ENCODE measurements at places on chromosomes 7 and 10.

GRCh38 chr10:127578259-127578960 lies 29.3 kb downstream of the NPS start:
- DNase-seq, result no peak

DNA sequence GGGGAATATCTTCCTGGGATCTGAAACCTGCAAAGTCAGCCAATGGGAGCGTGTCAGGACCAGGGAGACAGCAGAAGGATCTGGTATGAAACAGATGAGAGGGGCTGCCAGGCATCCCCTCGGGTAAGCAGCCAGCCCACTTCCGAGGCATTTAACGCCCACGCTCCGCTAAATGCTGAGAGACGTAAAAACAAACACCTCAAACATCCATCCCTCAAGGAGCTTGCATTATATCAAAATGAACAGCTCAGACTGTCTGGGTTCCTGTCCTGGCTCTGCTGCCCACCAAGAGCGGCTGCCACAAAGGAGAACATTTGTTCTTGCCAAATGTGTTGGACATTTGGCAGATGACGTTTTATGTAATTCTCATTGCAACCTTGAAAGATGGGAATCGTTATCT lies 7.0 kb upstream of the SERPINE1 start:
- DNase-seq, result no peak

- DNase-seq, result no peak
Observed at GRCh38 chr7:101691822-101692384, 62.8 kb upstream of the MYL10 start.

- DNase-seq, result no peak
Observed at GRCh38 chr7:132343199-132343598, 233.1 kb downstream of the PLXNA4 start.

DNA sequence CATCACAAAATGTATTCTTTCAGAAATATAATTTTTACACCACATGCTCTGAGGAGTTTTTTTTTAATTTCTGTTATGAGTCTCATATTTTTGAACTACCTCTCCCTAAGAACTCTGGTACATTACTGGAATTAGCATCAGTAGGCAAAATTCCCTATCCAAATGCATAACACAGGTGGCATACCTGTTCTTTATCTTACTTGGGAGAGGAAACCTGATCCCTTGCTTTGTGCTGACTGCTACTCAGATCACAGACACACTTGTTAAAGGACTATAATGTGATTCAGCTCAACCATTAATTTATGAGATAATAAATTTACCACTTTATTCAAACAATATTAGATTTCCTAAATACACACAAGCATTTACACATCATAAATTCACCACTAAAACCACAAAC lies 617.2 kb downstream of the GRM8 start:
- DNase-seq, result no peak

DNA sequence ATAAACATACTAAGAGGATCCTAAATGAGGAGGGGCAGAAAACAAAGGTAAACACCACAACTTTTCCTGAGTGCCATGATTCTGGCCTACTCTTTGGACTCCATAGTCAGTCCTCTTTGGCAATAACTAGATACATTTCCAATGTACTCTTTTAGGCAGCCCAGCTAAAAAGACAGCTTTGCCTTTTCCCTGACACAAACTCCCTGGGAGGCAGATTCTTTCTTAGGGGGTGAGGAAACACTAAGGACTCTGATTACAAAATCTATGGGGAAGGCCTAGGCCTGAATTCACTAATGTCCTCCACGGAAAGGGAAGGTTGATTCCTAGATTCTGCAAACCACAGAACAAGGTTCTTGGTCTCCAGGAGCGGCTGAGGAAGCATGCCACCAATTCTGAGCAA lies 25.8 kb downstream of the FBXW4 start:
- no peak for DNase-seq

DNA sequence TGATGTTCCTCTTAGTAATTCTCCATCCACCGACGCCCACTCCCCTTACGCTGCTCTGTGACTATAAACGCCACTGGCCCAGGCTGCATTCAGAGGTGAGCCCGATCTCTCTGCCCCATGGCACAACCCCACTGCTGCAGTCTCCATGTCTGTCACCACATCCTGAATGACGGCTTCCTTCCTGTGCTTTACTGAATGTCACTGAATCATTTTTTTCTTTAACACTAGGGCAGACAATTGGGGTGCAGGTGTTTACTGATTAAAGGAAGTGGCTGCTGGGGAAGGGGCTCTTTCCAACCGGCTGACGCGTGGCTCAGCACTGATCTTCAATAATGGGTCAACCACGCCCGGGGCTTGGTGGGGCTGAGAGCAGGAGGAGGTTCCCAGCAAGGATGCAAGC lies 208.3 kb downstream of the USP6NL start:
- no peak for DNase-seq

- DNase-seq, result peak; percentile 78
Observed at GRCh38 chr10:70233109-70233938, at the start of gene PPA1. TSS of gene PPA1 (minus strand) at chr10:70233429. CDS start at chr10:70233327, 102 bp downstream.

DNA sequence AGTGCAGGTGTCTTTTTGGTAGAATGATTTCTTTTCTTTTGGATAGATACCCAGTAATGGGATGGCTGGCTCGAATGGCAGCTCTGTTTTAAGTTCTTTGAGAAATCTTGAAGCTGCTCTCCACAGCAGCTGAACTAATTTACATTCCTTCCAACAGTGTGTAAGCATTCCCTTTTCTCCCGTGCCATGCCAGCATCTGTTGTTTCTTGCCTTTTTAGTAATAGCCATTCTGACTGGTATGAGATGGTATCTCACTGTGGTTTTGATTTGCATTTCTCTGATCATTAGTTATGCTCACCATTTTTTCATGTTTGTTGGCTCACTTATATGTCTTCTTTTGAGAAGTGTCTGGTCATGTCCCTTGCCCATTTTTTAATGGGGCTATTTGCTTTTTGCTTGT lies 486.3 kb downstream of the GALNT17 start:
- no peak for DNase-seq

DNA sequence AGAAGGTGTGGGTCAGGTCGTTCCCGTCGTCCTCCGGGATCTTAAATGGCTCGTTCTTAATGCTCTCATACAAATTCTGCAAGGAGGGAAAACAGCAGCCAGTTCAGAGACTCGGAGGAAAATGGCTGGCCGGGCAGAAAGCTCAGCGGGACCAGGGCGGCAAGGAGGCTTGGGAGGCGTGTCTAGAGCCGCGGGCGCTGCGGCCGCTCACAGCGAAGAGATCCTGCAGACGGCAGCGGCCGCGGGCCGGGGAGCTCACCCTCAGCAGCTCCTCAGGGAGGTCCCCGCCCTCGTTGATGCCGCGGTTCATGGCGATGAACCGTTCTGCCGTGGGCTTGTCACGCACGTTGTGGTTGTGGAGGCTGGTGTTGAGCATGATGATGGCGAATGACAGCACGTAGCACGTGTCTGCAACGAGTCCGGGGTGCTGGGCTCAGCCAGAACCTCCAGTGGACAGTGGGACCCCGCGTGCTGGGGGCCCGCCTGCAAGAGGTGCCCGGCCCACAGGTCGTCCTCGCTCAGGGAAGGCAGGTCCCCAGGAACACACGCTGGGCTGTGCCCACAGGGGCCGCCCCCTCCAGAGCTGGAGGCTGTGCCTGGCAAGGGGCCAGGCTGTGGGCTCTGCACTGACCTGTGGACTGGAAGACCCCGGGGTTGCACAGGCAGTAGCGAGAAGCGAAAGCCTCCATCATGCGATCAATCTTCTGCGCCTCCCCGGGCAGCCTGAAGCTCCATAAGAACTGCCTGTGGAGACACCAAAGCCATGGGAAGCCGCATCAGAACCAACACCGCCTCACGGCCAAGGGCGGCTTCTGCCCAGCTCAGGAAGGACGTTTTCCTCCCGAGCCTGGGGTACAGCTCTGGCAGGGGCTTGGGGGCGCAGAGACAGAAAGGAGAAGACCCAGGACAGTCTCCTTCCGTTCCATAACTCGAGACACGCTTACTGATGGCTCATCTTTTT lies 101.6 kb downstream of the CYTH3 start:
- DNase-seq, result no peak

GRCh38 chr7:152743600-152743999 lies 16.0 kb upstream of the ACTR3B start:
- DNase-seq, result no peak

GRCh38 chr7:42852531-42852930 lies 59.3 kb downstream of the C7orf25 start:
- DNase-seq, result no peak

- no peak for DNase-seq
Observed at GRCh38 chr7:39582536-39582935, 16.3 kb downstream of the YAE1 start.

DNA sequence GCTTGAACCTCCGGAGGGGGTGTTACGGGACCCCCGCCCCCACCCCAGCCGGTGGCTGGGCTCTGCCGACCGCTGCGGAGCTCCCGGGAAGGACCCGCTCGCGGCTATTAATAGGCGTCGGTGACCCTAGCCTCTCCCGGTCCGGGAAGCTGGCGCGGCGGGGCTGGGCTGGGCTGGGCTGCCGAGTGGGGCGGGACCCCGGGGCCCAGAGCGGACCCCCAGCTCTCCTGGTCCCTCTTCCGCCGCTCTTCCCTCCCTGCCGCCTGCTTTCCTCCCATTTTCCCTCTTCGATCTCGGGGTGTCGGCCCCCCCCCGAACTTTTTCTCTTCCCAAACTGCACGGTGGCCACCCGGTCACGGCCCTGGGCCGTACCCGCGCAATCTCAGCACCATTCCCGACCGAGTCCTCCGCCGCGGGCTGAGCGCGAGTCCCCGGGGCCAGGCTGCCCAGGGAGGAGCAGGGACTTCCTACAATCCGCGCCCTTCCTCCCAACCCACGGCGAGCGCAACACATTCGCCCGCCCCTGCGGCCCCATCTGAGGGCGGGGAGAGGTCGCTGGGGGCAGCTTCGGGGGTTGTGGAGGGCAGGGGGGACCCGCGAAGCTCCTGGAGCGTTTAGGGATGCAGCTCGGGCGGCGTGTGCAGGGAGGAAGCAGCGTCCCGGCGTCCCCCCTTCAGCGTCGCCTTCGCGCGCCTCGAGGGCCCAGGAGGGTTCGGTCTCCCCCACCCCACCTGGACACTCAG lies 3.1 kb upstream of the ELFN1 start:
- no peak for DNase-seq

DNA sequence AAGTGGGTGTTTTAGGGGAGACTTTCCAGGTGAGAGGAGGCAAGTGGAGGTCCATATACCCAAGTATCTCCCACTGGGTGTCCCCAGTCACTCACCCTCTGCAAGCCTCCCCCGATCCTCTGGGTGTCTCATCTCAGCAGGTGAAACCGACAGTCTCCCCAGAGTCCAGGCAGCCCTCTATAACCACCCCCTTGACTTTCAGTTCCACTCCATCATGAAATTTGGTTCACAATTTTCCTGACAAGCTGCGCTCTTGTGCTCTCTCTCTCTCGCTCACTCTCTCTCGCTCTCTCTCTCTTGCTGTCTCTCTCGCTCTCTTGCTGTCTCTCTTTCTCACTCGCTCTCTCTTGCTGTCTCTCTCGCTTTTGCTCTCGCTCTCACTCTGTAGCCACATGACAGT lies 8.1 kb upstream of the RABGEF1 start:
- no peak for DNase-seq

- no peak for DNase-seq
Observed at GRCh38 chr10:84114088-84114667, 25.1 kb upstream of the GHITM start.

GRCh38 chr7:85215098-85215497 lies 28.2 kb upstream of the SEMA3D start:
- DNase-seq, result no peak

DNA sequence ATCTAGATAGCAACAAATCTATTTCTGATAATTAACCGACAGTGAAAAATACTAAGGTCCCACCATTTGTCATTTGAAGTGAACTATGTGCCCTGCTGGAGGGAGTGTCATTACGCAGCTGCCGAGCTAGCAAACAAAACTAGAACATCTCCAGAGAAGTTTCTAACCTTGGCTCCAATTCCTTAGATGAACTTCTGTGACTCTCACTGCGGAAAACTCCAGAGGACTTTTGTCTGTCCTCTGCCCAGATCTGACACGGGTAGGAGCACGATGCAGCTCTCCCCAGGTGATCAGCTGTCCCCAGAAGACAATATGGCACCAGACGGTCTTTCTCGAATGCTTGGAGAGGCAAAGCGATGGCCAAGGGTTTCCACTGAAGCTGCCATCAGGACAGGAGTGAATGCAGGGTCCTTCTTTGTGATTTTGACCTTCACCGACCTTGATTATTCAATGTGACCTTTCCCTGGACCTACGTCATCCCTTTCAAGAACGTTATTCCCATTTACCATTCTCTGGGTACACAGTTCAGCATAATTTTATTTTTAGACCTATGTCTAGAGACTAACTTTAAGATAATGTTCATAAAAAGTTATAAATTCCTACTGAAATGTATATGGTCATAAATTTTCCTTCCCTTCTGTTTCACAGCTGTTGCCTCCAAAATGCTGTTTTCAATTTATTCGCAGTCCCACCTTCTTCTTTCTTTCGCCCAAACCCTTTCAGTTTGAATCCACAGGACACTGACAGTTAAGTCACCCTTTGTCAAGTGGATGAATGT lies 116.7 kb upstream of the C7orf33 start:
- no peak for DNase-seq

DNA sequence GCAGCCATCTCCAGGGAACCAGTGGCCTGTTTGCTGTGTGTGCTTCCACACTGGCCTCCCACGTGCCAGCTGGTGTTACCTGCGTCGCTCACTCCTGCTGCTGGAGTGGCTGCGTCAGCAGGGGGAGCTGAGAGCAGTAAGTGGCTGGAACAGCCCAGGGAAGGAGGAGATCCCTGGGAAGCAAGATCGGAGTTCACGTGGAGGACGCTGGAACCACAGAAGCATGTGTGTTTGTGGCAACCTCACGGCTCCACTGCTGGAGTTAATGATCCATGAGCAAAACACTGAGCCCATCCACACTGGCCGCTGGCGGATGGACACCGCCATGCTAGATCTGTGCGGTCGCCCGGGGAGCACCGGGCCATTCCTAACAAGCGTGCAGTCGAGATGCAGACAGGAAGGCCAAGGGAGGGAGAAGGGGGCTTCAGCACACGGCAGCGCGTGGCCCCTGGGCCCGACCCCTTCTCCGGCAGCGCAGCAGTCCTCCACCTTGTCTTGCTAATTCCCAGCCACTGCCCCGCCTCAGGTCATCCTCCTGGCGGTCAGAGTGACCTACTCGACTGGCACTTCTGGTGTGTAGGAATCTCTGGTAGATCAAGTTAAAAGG lies 68.5 kb upstream of the EEPD1 start:
- no peak for DNase-seq

All from AG04450 (cell line).